Osteocyte (in vitro differentiated cells): ENCODE measurements at places on chromosomes 5 and 9. TPM values are rescaled to one million over a fixed set of nuclear protein-coding genes. Genes with fewer than 3 reads are reported as not detected.

SET gene
- 381 and 382 TPM in 2 replicates for total RNA-seq

TAF1L gene
- total RNA-seq: not detected in 2 replicates

AP3B1 gene
- total RNA-seq: 55.2 and 57.0 TPM in 2 replicates

GARIN3 gene
- total RNA-seq: not detected in 2 replicates

GRCh38 chr5:14450018-14450524 is 131.5 kb upstream of the OTULINL start:
- H3K27me3 ChIP-seq: no peaks in the 10 kb centered on the region
- H3K4me3 ChIP-seq: peak overlapping the region; percentile 64
- no peak for DNase-seq
- H3K27ac ChIP-seq: peak overlapping the region; percentile 99
- peaks cover 15% of the 10 kb centered on the region for H3K36me3 ChIP-seq
- peaks cover 90% of the 10 kb centered on the region for H3K4me1 ChIP-seq

DNA sequence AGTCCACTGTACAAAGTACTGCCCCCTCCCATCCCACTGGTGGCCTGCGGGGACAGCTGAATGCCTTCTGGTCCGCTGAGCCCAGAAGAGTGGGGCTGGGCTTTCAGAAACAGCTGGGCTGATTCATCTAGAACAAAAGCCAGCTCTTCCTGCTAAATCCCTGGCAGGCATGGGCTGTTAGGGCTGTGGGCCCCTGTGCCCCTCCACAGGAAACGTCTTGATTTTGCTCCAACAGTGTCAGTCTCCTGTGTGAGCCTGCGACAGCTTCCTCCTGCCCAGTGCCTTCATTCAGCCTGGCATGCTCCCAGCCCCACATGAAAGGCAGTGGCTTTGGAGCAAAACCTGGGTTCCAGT is 6.9 kb upstream of the GSN start:
- peak overlapping the region; percentile 33 for H3K27ac ChIP-seq
- H3K4me1 ChIP-seq: peaks cover 37% of the 10 kb centered on the region
- H3K36me3 ChIP-seq: no peaks in the 10 kb centered on the region
- H3K27me3 ChIP-seq: no peaks in the 10 kb centered on the region
- DNase-seq: no peak

GRCh38 chr5:138603249-138603920 is 28.2 kb upstream of the HSPA9 start:
- H3K27me3 ChIP-seq: peaks cover 3% of the 10 kb centered on the region
- H3K36me3 ChIP-seq: no peaks in the 10 kb centered on the region
- H3K27ac ChIP-seq: no peak overlapping the region
- H3K4me3 ChIP-seq: no peak overlapping the region
- no peak for DNase-seq

DNA sequence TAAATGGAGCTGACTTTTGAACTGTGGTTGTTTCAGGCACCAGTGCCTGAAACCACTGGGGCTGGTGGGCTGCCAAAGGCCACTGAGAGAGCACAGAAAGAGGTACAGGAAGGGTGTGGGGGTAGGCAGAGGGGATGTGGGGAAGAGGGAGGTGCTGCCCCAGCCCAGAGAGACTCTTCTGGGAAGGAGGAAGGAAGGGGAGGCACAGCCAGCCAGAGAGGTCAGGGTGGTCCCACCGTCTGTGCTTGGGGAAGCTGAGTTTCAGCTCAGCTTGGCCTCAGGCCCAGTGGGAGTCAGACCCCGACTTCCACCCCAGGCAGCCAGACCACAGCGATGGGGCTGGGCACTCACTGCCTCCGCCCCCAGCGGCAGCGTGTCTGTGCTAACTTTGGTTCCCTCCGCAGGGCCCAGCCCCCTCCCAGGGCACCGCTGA is 8.6 kb upstream of the PHYKPL start:
- H3K27ac ChIP-seq: no peak overlapping the region
- H3K36me3 ChIP-seq: no peaks in the 10 kb centered on the region
- H3K27me3 ChIP-seq: no peaks in the 10 kb centered on the region
- H3K4me1 ChIP-seq: peaks cover 7% of the 10 kb centered on the region
- H3K4me3 ChIP-seq: no peak overlapping the region

DNA sequence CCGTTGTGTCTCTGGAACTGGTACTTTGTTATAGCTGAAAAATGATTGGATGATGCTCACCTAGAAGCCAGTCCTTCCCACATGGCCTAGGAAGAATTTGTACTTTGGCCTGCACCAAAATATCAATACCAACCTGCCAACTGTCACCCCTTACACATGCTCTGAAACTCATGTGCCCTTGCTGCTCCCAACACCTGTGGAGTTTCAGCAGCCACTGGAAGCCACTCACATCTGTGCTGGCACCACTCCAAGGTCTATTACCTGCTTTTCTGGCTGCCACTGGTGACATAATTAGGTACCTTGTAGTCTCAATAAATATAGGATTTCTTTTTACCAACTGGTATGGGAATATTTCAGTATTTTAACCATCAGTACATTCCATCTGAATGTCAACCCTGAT is 363.6 kb downstream of the SH3GL2 start:
- DNase-seq: no peak
- H3K27me3 ChIP-seq: peaks cover 3% of the 10 kb centered on the region
- H3K27ac ChIP-seq: no peak overlapping the region

DNA sequence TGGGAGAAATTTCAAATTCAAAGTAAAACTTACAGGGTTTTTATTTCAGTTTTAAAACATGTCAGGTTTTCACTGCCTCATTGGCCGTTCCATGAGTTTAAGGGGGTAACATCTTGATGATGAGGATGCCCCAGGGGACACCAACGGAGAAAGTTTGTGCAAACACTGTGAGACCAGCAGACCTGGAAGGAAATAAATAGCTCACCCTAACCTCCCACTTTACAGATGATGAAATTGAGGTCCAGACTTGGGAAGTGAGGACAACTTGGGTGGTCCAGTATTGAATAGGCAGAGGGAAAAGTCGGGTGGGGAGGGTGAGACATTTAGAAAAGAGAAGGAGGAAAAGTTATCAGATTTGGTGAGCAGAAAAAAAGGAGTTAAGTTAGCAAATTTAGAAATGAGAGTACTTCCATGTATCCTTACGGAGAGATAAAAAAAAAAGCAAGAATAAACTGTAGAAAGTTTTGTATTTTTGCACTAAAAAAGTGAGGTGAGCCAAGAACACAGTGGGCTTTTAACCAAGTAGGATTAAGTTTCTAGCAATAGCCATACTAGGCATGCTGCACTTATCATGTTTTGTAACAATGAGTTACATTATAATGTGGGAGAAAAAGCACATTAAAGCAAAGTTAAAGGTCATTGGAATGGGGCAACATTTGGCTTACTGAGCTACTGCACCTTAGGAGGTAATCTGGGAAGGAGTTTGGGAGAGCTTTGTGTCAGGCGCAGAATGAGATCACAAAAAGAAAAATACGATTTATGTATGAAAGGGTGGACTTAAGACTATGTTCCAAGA is 125.1 kb downstream of the GAS1 start:
- no peaks in the 10 kb centered on the region for H3K36me3 ChIP-seq
- peaks cover 2% of the 10 kb centered on the region for H3K27me3 ChIP-seq
- peaks cover 18% of the 10 kb centered on the region for H3K4me1 ChIP-seq
- peak; percentile 42 for DNase-seq
